ENCODE measurements at places on chromosomes 7 and 10.
A peak's percentile ranks its signal among the peaks of the same experiment; 100 is the strongest.

GRCh38 chr7:136857573-136857972 lies 10.9 kb upstream of the CHRM2 start:
- DNase-seq, result peak; percentile 14

DNA sequence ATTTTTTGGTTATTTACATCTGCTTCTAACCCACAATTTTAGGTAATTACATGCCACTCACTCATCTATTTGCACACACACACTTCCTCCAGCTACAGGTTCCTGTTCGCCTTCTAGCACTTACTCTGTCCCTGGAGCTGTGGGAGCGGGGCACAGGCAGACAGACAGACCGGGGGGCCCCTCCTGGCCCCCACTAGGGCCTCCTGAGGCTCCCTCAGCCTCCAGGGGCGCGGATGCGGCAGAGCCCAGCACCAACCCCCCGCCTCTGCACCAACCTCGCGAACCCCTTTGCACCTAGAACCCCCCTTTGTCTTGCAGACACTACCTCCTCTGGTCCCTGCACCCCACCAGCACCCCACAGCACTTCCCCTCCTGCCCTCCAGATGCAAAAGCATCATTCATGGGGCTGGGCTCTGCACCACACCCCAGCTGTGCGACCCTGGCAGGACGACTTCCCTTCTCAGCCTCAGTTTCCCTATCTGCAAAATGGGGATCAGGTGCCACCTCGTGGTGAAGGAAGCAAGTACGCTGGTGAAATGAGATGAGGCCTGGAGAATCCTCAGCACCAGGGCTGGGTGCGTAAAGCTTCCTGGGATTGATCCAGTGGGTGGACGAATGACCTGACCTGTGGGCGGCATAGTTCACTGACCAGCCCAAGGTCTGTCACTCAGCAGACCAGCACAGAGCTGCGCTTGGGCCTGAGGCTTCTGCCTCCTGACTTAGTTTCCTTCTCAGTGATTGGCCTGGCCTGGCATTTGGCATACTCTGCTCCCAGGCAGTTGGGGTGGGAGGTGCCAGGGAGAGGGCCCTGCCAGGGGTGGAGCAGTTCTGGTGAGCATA lies 37.9 kb downstream of the ELFN1 start:
- DNase-seq, result no peak

DNA sequence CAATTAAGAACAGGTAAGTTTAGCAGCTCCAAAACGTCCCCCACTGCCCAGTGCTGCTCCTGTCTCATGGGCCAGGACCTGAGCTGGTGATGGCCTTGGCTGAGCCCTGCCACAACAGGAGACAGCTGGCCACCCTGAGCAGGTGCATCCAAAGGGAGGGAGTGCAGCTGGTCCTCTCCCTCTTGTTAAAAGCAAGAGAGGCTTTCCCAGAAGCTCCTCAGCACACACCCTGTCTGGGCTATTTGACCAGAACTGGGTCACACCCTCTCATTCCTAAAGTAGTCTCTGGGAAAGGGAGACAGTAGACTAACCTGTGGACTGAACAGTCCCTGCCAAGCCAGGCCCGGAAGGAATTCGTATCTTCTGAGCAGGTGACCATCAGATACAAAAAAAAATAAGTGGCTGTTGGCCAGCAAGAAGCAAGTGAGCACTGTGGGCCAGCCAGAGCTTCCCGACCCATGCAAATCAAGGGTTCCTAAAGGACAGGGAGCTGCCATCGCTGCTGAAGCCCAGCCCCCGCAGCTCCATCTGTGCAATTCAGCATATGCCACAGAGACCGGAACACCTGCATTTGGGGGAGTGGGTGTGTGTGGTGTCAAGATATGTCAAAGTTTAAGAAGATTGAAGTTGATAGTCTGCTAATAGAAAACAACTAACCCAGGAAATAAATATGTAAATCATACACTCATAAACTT lies 2.1 kb upstream of the TMEM72 start:
- DNase-seq, result no peak

- DNase-seq, result no peak
These were observed 146.4 kb downstream of the MGMT start for GRCh38 chr10:129613377-129613980.

DNA sequence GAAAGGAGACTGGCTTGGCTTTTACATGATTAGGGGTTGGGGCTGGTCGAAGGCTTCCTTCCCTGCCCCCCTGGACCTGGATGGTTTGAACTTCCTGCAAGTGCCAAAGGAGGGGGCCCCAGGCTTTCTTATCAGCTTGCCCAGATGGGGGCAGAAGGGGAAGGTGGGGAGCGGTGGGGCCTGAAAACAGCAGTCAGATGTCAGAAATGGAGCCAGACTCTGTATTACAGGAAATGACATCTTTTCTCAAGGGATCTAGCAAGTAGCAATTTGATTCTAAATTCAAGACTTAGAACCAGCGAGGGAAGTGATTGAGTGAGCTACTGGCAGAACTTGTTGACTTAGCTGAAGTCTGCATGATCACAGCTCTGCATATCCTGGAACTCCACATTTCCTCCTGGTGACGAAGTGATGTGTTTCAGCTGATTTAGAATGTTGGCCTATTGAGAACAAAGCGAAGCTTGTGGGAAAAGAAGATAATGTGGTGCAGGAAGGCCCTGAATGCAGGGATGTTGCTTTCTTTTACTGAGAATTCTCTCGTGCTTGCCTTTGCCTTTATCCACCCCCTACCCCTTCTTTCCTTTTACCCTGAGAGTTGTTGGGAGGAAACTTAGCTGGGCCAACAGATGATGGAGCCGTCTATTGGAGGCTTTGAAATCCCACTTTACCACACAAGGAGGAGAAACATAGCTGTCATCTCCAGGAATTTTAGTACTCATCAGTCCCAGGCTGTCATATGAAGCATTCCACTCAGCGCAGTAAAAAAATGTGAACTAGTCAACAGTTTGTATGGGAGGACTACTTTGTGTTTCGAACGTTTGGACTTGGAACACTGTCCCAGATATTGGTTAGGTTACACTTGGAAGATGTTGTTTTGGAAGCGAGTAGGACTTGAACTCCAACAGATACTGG lies 43.2 kb downstream of the CCNY start:
- DNase-seq, result peak; percentile 71

DNA sequence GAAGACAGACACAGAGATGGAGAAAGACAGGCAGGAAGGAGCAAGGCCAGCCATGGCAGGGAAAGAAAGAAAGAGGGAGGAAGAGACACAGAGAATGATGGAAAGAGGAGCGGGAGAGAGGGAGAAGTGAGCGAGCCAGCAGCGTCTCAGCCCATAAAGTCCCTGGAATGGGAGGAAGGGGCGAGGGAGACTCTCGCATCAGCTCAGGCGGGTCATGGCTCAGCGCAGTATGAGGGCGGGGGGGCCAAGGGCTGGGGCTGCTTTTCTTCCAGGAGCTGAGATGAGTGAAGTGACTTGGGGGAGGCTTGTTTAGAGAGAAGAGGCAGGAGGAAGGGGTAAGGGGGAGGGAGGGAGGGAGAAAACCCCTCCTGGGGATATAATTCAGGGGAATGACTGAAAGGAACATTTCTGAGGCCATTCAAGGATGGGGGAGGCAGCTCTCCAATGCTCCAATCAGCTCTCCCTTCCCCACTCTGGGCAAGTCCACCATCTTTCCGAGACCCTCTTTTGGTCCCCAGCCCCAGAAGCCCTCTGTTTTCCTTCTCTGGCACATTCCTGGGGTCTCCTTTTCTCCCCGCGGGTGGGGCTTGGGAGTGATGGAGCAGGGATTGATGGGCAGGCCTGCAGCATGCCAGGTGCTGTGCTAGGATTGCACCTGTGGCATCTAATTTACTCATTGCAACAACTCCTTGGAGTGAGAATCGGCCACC lies 87.9 kb downstream of the HIF1AN start:
- no peak for DNase-seq

- no peak for DNase-seq
These were observed 184.8 kb upstream of the NRP1 start for GRCh38 chr10:33519130-33519860.

DNA sequence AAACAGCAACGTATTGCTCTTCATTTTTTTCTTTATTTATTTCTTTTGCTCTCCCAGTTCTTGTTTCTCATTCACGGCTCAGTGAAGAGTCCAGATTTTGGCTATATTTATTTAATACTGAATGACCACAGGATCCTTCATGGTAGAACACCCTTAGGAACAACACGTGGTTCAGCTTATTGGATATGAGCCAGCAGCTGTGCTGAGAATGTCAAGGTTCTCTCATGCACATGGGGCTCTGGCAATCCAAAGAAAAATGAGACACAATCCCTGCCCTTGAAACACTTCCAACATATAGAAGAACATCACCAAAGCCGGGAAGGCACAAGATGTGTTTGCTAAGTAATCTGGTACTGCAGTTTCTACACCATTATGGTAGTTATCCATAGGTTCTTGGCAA lies 852.9 kb downstream of the SORCS1 start:
- DNase-seq, result no peak

- no peak for DNase-seq
These were observed 605.9 kb downstream of the KCNMA1 start for GRCh38 chr10:77031531-77032187.

DNA sequence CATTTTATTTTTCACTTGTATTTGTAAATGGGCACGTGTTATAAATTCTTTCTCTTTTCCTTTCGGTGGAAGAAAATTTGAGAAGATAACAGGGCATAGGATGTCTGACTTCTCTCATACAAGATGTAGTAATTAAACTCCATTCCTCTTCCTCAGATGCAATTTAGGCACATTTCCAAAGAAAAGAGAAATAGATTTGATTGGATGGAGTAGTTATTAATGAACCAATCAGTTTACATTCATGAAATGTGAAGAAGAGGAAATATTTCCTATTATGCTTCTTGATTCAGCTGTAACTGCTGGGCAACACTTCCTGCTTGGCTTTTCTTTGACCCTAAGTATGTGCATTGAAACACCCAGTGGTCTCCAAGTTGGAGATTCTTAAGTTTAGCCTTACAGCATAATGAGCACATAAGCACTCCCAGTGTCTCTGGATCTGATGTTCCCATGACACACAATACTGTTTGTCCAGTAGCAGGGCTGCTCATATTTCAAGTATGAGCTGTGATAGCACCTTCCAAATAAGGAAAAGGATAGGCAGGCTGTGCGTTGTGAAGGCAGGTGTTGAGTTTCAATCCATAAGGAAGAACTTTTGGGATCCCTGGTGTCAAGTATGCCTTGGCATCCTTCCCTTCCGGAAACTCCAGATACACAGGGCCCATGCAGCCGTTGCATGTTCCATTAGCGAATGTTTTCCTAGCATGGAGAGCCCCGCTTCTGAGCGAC lies 33.4 kb upstream of the COBL start:
- peak; percentile 46 for DNase-seq

GRCh38 chr10:20454331-20454730 lies 442.8 kb downstream of the NEBL start:
- DNase-seq, result no peak

GRCh38 chr10:116147147-116147905 lies 125.7 kb downstream of the GFRA1 start:
- no peak for DNase-seq

DNA sequence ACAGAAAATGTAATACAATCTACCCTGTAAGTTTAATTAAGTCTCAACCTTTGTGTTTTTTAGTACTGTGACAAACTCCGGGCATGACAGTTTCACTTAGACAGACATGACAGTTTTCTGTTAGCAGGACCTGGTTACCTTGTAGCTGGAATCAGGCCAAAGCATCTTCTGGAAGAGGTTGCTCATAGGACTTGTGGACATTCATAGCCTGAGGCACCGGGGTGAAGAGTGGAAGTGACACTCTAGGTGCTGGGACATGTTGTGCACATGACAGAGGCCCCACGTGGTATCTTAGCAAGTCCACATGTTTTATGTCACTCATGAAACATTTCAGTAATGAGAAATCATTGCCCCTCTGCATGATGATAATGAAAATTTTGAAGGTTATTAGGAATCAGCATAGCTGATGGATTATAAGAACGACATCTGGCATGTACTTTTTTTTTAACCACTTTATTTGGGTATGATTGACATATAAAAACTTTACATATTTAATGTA lies 441.4 kb downstream of the CNTNAP2 start:
- DNase-seq, result no peak
